Renal pelvis (tissue), 12 donors: ENCODE measurements at places on chromosomes 5 and 9.
A peak's percentile ranks its signal among the peaks of the same experiment; 100 is the strongest.

- no peak for DNase-seq
Observed at GRCh38 chr9:126838895-126839294, 21.5 kb upstream of the ZBTB34 start.

DNA sequence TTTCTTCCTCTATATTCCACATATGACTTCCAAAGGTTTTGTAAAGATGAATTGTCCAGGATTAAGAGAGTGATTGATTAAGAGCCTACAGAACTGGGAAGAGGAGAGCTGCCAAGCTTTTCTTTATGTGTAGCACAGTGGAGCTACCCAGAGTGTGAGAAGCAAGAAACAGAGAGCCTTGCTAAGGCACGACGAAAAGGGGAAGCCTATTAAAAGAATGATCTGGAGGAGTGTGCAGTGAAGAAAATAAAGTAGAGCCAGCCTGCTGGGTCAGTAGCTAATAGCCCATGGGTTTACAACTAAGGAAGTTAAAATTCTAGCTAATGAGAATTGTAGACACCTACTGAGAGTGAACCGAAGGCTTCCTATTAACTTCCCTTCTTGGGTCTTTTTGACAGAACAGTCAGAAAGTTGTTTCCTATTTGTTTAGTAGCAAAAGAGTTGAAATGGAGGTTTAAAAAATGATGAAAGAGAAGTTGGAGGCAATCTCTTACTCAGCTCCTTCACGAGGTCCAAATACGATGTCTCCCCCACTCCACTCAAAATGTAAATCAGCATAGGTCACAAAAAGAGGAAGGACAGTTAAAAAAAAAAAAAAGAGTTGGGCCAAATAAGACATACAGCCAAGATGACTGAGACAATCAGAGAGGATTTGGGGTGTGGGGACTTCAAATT, 957 bp upstream of the PRR16 start:
- DNase-seq: no peak

DNA sequence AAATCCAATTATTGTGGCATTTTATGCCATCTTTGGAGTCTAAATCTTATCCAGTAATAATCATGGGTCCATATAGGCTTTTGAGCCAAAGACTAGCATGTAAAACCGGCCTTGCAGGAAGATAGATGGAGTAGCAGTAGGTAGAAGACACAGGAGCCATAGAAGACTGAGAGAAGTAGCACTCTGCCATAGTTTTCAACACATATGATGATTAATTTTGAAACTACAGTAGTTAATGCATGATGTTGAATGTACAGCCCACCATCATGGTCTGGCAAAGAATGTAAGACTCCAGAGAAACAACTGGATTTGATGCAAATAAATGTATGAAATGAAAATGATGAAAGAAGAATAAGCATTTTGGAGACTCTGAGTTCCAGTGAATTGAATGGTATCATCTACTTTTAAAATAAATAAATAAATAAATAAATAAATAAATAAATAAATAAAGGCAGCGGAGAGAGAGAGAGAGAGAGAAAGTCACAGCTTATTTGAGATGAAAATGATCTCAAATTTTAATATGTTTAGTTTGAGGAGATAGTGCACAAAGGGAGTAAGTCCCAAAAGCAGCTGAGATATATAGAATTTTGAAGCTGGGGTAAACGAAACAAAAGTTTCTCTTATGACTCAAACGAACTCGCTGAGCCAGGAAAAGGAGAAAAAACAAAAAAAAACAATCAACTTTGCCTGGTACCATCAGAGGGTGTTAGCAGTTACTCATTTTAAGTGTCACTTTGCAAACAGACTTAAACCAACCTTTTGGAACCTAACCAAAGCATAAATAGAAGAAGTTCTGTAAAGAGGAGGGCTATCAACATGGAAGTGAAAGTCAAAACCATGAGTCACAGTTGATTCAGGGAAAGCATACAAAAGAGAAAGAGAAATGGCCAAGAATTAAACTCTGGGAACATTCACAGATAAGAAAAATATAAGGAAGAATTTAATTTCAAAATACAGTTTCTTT, 388.7 kb downstream of the CETN3 start:
- DNase-seq: no peak

DNA sequence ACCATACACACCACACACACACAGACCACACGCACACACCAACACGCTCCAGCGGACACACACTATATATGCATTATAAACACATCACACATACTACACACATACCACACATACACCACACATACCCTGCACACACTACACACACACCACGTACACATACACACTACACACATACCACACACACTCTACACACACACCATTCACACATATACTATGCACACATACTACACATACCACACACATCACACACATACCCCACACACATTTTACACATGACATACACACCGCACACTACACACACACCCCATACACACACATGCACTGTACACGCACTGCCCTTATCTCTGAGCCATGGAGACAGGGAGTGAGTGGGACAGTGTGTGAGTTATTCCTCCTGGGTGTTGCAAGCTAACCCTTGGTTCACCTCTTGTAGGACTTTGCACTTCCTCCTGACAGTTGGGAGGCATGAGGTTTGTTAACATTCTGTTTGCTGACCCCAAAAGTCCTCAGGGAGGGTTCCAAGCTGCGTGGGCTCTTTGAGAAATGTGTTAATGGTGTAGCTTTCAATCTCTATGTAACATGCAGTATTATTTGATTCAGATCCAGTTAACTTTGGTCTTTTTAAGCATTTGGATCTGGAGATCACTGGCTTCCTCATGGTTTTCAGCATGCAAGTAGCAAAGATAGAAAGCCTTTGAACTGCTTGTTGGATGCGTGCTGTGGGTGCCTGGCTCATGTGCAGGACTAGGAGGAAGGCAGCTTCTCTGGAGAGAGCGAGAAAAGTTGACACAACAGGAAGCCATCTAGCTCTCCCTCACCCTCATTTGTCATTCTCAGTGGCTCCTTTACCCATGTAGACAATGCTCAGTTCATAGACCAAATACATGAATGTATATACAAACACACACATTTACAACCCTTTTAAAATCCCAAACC, 13.7 kb downstream of the IL31RA start:
- DNase-seq: no peak

GRCh38 chr5:82855893-82856550, 221.2 kb downstream of the TMEM167A start:
- peak; percentile 52 for DNase-seq

GRCh38 chr9:18771763-18772162, 261.2 kb downstream of the SAXO1 start:
- DNase-seq: no peak

- DNase-seq: no peak
Observed at GRCh38 chr9:122403381-122404000, 32.7 kb downstream of the PTGS1 start.

DNA sequence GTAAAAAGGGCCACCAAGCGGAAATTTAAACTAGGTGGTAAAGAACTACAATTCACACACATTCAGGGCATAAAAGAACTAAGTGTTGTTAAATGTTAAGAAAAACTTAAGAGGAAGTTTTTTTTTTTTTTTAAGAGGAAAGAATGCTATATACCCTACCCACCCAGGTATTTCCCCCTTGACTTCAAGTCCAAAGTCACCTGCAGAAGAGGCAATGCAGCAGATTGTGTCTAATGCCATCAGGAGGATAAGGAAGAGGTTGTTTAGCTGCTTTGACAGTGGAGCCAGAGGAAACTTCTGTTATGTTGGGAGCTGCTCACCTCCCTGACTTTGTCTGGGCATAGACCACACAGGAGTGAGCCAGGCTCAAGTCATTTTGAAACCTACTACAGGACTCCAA, 69.2 kb downstream of the MPDZ start:
- DNase-seq: no peak

DNA sequence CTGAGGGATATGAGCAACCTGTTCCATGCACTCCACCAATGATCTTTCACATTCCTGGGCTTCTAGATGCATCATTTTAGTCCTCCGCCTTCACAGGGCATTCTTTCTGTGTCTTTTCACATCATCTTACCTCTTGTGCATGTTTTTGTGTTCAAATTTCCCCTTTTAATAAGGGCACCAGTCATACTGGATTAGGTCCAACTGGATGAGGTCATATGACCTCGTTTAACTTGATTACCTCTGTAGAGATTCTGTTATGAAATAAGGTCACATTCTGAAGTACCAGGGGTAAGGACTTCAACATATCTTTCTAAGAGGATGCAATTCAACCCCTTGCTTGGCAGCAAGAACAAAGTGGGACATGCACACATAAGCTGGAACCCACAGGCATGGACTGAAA, 335.3 kb upstream of the TLE4 start:
- no peak for DNase-seq

DNA sequence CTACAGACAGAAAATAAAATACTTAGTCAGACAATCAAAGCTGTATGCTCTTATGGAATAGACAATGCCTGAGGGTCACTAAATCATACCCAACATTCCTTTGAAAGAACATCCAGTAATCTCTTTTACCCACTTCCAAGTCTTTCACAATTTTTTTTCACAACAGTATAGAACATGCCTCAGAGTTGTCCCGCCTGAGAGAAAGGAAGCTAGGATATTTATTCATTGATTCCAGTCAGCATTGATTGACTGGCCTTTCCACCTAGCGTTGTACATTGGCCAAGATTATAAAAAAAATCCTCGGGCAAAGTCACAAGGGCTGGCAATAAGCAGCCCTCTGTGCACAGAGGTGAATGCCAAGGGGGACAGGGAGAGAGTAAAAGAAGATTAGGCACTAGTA, 318.1 kb upstream of the PIK3R1 start:
- no peak for DNase-seq

GRCh38 chr9:109934857-109935215, 154.8 kb downstream of the PALM2AKAP2 start:
- no peak for DNase-seq

DNA sequence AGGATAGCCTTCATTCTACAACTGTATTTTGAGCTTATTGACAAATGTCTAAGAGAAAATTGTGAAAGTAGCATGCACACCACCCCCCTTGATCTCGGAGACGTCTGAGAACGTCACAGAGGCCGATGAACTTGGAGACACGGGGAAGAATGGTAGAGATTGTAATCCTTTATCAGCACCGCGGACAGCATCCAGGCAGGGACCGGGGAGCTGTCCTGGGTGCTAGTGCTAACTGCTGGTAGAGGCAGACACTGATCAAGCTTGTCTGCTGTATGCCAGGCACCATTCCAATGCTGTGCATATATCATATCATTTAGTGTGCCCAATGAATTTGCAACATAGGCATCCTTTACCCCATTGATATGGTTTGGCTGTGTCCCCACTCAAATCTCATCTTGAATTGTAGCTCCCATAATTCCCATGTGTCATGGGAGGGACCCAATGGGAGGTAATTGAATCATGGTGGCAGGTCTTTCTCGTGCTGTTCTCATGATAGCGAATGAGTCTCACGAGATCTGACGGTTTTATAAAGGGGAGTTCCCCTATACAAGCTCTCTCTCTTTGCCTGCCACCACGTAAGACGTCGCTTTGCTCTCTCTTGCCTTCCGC, 98.8 kb downstream of the LHX2 start:
- peak; percentile 75 for DNase-seq

GRCh38 chr9:124014211-124014955, 2.8 kb downstream of the LHX2 start:
- DNase-seq: no peak

- DNase-seq: no peak
Observed at GRCh38 chr5:78922879-78923621, 62.1 kb downstream of the ARSB start.

- no peak for DNase-seq
Observed at GRCh38 chr5:150670948-150671310, 9.9 kb downstream of the MYOZ3 start.

DNA sequence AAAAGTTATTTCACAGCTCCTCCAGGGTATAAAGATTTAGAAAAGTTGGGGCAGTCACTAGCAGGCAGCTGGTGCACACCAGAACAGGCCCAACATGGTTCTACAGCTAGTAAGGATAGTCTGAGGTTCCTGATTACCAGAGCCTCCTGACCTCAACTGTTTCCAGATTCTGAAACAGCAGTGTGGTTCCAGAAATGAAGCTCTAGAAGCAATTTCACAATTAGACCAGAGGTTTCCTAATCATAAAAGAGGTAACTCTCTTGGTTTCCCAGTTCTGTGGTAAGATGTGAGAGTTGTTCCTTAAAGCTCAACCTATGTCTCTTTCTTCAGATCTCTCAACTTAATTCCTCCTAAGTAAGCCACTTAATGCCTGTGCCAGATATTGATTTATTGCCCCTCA, 11.9 kb downstream of the AGTPBP1 start:
- DNase-seq: no peak

- no peak for DNase-seq
Observed at GRCh38 chr9:93206576-93207155, 22.7 kb downstream of the WNK2 start.

- DNase-seq: no peak
Observed at GRCh38 chr5:95068289-95068910, 216.5 kb downstream of the MCTP1 start.

DNA sequence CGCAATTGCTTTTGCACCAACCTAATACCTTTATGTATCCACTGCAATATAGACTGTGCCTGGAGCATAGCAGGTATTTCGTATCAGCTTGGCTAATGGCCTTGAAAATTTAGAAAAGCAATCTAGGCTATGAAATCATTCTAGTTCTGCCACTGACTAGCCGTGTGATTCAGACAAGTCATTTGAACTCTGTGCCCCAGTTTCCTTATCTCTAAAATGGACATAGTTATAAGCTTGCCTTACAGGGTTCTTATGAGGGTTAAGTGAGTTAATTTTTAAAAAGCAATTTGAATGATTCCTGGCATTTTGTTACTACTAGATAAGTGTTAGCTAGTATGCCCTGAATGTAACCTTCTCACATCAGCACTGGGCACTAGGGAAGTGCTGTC, 80.5 kb upstream of the PUM3 start:
- no peak for DNase-seq

DNA sequence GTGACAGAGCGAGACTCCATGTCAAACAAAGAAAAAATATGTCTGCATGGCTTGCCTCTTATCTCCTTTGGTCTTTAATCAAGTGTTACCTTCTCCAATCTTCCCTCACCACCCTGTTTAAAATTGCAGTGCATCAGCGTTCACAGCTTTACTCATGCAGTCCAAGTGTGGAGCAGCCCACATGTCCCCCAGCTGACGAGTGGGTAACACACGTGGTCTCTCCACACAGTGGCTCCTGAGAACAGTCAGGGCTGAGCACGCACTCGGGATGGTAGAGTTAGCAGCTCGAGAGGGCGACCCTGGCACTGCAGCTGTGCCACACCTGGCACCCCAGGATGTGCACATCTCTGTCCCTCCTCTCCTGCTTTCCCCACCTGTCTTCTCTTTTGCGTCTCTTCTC, 25.9 kb upstream of the CFAP157 start:
- DNase-seq: no peak
